ENCODE measurements at places on chromosomes 5 and 9.

DNA sequence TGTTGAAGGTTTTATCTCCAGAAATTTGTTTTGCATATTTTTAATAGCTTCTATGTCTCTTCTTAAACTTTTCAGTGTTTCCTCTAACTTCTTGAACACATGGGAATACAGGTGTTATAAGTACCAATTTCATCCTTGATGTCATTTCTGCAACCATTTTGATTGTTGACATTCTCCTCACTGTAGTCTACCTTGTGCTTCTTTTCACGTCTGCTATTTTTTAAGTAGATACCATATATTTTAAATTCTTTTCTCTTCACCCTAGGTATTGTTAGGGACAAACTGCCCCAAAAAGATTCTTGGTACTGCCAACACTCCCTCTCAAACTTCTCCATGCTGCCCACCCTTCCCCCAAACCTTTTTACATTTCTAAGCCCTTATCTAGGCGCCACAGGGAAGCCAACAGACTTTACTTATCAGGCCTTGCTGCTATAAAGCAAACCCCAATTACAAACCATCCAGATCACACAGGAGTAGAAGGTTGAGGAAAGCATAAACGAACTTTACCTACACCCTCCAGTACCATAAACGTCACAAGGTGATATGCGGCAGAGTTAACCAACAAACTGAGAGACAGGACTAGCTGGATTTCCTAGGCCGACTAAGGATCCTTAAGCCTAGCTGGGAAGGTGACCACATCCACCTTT lies 1165.3 kb downstream of the TAF11L14 start:
- DNase-seq = no peak

GRCh38 chr9:114001410-114001685 lies 76.8 kb downstream of the AMBP start:
- DNase-seq = no peak

GRCh38 chr5:143016777-143017516 lies 246.8 kb downstream of the ARHGAP26 start:
- DNase-seq = no peak

DNA sequence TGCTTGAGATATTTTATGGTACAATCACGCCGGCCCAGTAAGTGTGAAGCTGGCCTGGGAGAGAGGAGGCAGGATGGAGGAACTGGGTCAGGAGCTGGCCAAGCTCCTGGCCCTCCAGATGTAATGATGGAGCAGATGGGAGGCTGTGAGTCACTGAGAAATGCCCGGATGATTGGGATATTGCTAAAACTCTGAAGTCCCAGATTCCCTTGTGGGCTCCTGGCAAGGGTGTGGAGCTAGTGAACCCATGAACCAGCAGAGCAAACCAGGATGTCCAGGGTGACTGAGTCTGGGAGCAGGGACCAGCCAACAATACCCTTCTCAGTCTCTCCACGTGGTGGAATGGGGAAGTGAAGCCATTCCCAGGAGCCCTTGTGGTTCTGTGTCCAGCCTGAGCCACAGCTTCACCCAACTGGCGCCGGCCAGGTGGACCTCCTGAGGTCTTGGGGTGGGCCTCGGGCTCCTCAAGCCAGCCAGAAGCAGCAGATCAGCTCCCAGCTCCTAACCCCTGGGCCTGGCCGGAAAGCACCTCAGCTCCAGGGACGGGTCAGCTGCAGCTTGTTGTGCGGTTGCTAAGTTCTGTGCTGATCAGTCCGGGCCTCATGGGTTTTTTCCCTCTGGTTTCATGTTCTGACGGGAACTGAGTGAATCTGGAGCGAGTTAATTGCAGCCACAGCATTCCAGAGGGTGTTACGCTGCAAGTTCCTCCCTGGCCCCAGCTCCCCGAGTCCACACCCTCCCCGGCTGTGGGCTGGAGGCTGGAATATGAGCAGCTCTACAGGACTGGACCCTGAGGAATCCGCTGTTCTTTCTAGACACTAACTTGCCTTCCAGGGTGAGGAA lies 37.6 kb downstream of the DUSP1 start:
- no peak for DNase-seq

DNA sequence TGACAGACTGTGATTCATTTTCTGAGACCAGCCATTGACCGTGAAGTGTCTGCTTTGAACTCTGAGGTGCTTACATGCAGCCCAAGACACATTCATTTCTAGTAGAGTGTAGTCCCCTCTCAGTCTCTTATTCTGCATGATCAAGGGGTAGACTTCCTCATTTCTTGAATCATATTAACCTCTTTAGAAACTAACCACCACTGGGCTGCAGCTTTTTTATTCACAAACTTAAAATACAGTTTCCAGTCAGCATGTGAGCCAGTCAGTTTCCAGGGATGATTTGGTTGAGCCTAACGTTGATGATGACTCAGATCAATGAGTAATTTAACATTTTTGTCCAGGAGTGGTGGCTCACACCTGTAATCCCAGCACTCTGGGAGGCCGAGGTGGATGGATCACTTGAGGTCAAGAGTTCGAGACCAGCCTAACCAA lies 59.2 kb downstream of the OTULIN start:
- no peak for DNase-seq

- no peak for DNase-seq
Observed at GRCh38 chr5:154587123-154588026, 109.3 kb upstream of the HAND1 start.

GRCh38 chr5:172694061-172694460 lies 53.0 kb downstream of the NEURL1B start:
- DNase-seq = no peak

DNA sequence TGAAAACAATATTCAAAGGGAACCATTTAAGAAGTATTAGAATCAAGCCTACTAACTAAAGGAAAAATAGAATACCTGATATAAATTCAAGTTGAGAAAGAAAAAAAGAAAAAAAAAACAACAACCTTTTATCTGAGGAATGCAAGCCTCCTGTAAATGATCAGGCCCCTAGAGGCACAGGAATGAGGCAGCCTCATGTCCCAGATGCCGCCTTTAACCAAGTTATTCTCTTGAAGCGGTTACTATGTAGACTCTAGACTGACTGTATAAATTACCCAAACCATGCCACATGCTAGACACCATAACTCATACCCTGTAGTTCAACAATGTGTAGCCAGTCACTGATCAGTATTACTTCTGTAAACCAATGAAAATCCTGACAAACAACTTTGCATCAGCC lies 929.6 kb downstream of the TAF11L14 start:
- DNase-seq = no peak

GRCh38 chr9:126293522-126293889 lies 33.1 kb upstream of the MVB12B start:
- no peak for DNase-seq

GRCh38 chr9:108535526-108535925 lies 320.3 kb downstream of the ACTL7B start:
- no peak for DNase-seq

GRCh38 chr5:16673241-16674201 lies 56.7 kb upstream of the RETREG1 start:
- no peak for DNase-seq

DNA sequence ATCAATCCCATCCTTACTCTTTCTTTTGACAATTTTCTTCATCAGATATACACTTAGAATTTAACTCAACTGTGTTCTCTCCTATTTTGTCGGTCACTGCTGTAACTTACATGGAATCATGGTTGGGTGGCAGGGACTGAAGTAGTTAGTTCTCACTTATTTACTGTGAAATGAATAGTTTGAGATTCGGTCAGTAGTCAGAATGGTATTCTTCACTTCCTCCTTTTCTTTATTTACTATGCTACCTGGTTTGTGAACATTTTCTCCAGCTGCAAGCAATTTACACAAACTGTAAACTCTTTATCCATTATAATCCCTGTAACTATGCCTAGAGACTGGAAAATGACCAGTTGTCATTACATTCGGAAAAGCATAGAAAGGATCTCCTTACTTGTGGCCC lies 41.5 kb upstream of the GDNF start:
- no peak for DNase-seq

GRCh38 chr9:89234205-89235067 lies 55.8 kb upstream of the SHC3 start:
- no peak for DNase-seq

GRCh38 chr9:95796029-95796428 lies 79.5 kb upstream of the ERCC6L2 start:
- peak; percentile 94 for DNase-seq

- DNase-seq = no peak
Observed at GRCh38 chr5:58135571-58136335, 324.1 kb downstream of the PLK2 start.

DNA sequence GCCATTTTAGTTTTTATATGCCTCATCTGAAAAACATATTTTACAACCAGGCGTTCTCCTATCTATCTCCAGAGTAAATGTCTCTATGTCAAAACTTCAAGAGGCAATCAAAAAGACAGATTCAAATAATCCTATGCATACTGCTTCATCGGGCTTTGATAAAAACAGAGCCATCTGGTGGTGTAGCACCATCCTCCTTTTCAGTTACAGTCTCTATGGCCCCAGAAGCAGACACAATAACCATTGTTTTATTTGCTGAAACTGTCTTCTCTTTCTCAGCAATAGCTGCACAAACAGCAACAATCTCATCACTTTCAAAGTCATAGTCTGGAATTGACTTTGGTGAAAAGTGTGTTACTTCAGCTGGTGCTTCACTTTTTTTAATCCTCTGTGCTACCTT lies 36.3 kb downstream of the PTGER4 start:
- DNase-seq = no peak

- DNase-seq = no peak
Observed at GRCh38 chr9:121192959-121193640, 8.6 kb downstream of the RAB14 start.

DNA sequence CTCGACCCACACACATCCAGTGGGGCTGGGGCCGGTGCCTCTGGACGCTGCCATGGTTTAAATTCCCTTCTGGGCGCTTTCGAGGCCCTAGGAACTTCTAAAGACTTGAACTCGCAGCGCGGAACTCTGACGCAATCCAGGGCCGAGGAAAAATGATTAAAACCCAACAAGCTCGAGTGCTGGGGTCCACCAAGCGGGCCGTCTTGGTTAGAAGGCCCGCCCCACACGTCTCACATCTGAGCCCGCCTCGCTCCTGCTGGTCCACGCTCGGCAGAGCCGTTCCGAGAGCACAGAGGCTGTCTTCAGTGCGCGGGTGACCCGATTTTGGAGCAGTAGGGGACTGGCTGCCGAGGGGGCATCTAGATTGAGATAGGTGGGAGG lies 1.5 kb downstream of the CRHBP start:
- DNase-seq = no peak

GRCh38 chr5:112254303-112254702 lies 164.8 kb downstream of the EPB41L4A start:
- DNase-seq = no peak
